ENCODE measurements at places on chromosomes 13 and 19.

DNA sequence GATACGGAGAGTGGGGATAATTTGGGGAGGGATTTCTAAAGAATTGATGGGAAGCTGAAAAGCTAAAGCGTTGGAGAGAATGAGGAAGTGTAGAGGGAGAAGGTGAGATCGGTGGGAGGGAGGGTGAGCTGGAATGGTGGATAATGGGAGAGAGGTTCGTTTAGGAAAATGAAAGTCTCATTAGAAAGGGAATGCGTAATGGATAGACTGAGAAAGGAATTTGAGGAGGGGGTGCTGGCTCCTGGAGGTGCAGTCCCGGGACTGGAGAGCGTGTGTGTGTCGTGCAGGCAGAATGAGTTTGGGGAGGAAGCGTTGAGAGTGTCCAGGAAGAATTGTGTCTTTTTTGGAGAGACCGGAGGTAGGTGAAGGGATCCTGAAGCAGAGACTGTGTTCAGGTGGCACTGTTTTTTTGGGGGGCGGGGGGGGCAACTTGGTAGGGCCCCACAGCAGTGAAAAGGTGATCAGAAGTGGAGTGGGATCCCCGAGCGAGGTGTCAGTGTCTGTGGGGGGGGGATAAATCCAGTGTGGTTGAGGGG is 1.4 kb downstream of the ACTN4 start:
- H3K4me3 ChIP-seq = peak overlapping the region; percentile 87
- H3K27me3 ChIP-seq = peaks cover 62% of the 10 kb centered on the region
- no peaks in the 10 kb centered on the region for H3K36me3 ChIP-seq

- DNase-seq = peak; percentile 46
- peak overlapping the region; percentile 77 for H3K27ac ChIP-seq
- no peaks in the 10 kb centered on the region for H3K27me3 ChIP-seq
- peaks cover 33% of the 10 kb centered on the region for H3K4me1 ChIP-seq
- peaks cover 7% of the 10 kb centered on the region for H3K36me3 ChIP-seq
- H3K4me3 ChIP-seq = peak overlapping the region; percentile 48
Measured at GRCh38 chr19:46954993-46955812, 64.4 kb upstream of the NPAS1 start.

GRCh38 chr19:28501976-28502375 is 711.0 kb downstream of the UQCRFS1 start:
- peak; percentile 54 for DNase-seq
- H3K27ac ChIP-seq = peak overlapping the region; percentile 92
- H3K4me1 ChIP-seq = peaks cover 46% of the 10 kb centered on the region
- H3K4me3 ChIP-seq = no peak overlapping the region

GRCh38 chr19:16569609-16570320 is 2.5 kb downstream of the SLC35E1 start:
- H3K4me3 ChIP-seq = no peak overlapping the region
- no peaks in the 10 kb centered on the region for H3K27me3 ChIP-seq
- no peak overlapping the region for H3K27ac ChIP-seq
- peaks cover 68% of the 10 kb centered on the region for H3K4me1 ChIP-seq
- peaks cover 22% of the 10 kb centered on the region for H3K36me3 ChIP-seq

GRCh38 chr13:50805805-50806204 is 37.7 kb downstream of the DLEU7 start:
- no peak overlapping the region for H3K27ac ChIP-seq
- H3K4me1 ChIP-seq = peaks cover 10% of the 10 kb centered on the region
- no peaks in the 10 kb centered on the region for H3K36me3 ChIP-seq
- H3K27me3 ChIP-seq = no peaks in the 10 kb centered on the region

GRCh38 chr13:52125547-52125946 is 3.3 kb downstream of the NEK5 start:
- H3K27ac ChIP-seq = no peak overlapping the region
- H3K4me3 ChIP-seq = no peak overlapping the region
- H3K27me3 ChIP-seq = peaks cover 4% of the 10 kb centered on the region
- no peaks in the 10 kb centered on the region for H3K36me3 ChIP-seq
- H3K4me1 ChIP-seq = peaks cover 10% of the 10 kb centered on the region

- H3K4me3 ChIP-seq = peak overlapping the region; percentile 69
- H3K36me3 ChIP-seq = peaks cover 6% of the 10 kb centered on the region
- peak; percentile 90 for DNase-seq
- no peaks in the 10 kb centered on the region for H3K27me3 ChIP-seq
- H3K27ac ChIP-seq = peak overlapping the region; percentile 99
Measured at GRCh38 chr13:32426191-32426989, 1.5 kb downstream of the N4BP2L1 start.

GRCh38 chr19:35099155-35099896 is 16.3 kb upstream of the FXYD3 start:
- no peaks in the 10 kb centered on the region for H3K27me3 ChIP-seq
- DNase-seq = no peak
- H3K4me3 ChIP-seq = no peak overlapping the region
- no peak overlapping the region for H3K27ac ChIP-seq
- no peaks in the 10 kb centered on the region for H3K4me1 ChIP-seq

DNA sequence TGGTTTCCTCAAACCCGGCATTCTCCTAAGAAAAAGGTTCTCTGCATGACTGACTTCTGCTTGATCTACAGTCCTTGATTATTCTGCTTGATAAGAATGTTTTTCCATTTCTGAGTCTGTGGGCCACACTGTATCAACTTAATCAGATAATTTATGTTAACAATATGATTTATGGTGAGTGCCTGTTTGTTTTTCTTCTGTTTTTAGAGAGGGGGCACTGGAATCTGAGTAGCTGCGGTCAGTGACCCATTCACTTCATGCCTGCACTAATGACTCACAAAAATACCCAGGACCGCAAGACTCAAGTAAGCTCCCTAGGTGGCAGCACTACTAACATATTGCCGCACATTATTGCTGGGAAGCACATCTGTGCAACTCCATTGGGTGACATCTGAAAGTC is 542.3 kb upstream of the ATXN8OS start:
- no peaks in the 10 kb centered on the region for H3K36me3 ChIP-seq
- H3K27me3 ChIP-seq = no peaks in the 10 kb centered on the region
- H3K4me1 ChIP-seq = no peaks in the 10 kb centered on the region
- no peak overlapping the region for H3K4me3 ChIP-seq

DNA sequence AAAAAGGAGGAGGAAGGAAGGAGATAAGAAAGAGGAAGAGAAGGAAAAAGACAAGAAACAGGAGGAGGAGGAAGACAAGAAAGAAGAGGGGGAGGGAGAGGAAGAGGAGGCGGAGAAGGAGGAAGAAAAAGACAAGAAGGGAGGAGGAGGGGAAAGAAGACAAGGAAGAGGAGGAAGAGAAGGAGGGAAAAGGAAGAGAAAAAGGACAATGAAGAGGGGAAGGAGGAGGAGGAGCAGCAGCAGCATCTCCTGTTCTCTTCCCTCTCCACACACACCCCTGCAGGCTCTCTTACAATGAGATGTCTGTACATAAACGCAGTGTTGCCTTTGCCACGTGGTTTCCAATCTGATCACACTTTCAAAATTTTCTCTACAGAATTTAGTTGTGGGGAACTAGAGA is 66.6 kb downstream of the RUBCNL start:
- H3K4me3 ChIP-seq = no peak overlapping the region
- no peak for DNase-seq

- DNase-seq = no peak
Measured at GRCh38 chr13:62879071-62879470, 1463.4 kb upstream of the PCDH20 start.

DNA sequence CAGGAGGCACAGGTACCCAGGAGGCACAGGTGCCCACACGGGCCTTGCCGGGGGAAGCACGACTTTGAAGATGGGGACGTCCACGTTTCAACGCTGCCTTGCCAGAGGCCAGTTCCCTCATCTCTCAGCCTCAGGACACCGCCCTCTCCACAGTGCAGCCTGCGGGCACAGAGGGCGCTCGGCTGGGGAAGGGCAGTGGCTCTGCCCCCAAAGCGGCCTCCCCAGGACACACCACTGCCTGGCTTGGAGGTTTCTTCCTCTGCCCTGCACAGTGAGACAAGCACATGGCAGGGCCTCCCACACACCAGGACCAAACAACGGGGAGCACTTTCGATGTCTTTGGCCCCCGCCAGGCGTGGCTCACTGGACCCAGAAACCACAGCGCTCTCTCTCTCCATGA is 73.0 kb downstream of the RASA3 start:
- DNase-seq = no peak
- no peak overlapping the region for H3K4me3 ChIP-seq
- H3K27me3 ChIP-seq = no peaks in the 10 kb centered on the region
- H3K27ac ChIP-seq = no peak overlapping the region
- H3K4me1 ChIP-seq = peaks cover 39% of the 10 kb centered on the region

- no peak overlapping the region for H3K4me3 ChIP-seq
- peak overlapping the region; percentile 97 for H3K27ac ChIP-seq
- no peaks in the 10 kb centered on the region for H3K36me3 ChIP-seq
- H3K4me1 ChIP-seq = peaks cover 56% of the 10 kb centered on the region
Measured at GRCh38 chr13:46296921-46297320, 85.2 kb downstream of the LRRC63 start.

DNA sequence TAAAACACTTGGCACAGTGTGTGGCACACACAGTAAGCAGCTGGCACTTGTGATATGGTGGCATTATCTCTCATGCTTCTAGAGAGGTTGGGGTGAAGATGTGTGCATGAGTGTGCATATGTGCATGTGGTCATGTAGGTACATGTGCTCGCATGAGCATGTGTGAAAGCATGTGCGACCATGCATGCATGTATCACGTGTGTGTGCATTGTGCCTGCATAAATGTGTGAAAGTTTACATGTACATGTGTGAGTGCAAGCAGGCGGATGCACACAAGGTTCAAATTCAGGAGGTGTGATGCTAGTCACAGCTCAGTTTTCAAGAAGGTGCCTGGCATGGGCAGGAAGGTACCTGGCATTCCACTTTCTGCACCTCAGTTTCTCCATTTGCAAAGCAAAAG is 59.0 kb upstream of the UQCRFS1 start:
- H3K36me3 ChIP-seq = no peaks in the 10 kb centered on the region
- no peaks in the 10 kb centered on the region for H3K27me3 ChIP-seq
- no peak overlapping the region for H3K4me3 ChIP-seq
- H3K27ac ChIP-seq = no peak overlapping the region
- H3K4me1 ChIP-seq = no peaks in the 10 kb centered on the region

DNA sequence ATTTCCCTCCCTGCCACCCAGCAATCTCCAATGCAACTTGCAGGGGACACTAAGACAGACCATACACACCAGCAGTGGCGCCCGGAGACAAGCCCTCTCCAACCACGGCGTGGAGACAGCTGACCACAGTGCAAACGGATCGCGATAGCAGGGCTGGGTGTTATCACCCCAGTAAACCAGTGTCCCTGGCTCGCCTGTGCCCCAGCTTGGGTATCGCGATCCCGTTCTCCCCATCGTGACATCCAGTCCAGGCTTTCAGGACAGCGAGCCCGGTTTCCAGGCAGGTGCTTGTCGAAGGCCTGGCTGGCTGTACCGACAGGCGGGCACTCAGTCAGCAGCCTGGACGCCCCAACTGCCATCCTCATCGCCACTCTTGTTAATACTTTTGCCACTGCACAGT is 20.7 kb upstream of the NANOS2 start:
- DNase-seq = no peak
- no peaks in the 10 kb centered on the region for H3K36me3 ChIP-seq
- H3K27ac ChIP-seq = no peak overlapping the region
- no peaks in the 10 kb centered on the region for H3K4me1 ChIP-seq
- H3K27me3 ChIP-seq = peaks cover 21% of the 10 kb centered on the region

DNA sequence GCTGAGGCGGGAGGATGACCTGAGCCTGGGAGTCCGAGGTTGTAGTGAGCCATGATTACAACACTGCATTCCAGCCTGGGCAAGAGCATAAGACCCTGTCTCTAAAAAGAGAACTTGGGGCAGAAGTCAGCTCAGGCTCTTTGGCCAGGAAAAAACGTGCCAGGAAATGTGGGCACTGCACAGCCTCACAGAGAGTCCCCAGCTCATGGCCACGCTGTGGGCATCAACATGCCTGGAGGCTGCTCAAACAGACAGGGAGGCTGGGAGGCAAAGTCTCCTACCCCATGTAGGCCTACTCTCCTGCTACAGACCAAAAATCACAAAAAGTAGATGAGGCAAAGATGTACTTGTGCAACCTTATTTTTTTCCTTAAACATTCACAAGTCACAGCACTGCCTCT is 49.4 kb downstream of the PEPD start:
- DNase-seq = no peak
- H3K27me3 ChIP-seq = no peaks in the 10 kb centered on the region
- no peaks in the 10 kb centered on the region for H3K4me1 ChIP-seq
- no peak overlapping the region for H3K4me3 ChIP-seq

DNA sequence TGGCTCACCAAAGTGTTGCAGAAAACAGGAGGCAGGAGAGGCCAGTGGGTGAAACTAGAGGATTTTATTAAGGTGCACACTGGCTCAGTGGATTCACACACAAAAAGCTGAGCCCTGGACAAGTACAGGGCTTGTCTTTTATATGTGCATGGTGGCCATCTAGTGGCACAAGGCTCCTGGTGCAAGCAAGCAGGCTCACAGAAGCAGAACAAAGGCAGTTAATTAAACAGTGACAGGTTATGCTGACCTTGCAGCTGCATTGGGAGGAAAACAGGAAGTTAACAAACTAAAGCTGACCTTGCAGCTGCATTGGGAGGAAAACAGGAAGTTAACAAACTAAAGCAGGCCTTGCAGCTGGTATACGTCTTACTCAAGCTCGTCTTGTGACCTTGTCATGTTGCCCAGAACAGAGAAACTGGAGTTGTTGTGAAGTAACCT is 65.3 kb upstream of the ZNF681 start:
- H3K27me3 ChIP-seq = no peaks in the 10 kb centered on the region
- H3K36me3 ChIP-seq = no peaks in the 10 kb centered on the region
- H3K4me3 ChIP-seq = no peak overlapping the region
- no peak overlapping the region for H3K27ac ChIP-seq

GRCh38 chr13:51818781-51819511 is 15.0 kb upstream of the DHRS12 start:
- H3K27ac ChIP-seq = no peak overlapping the region
- no peak for DNase-seq
- H3K36me3 ChIP-seq = no peaks in the 10 kb centered on the region
- H3K4me3 ChIP-seq = no peak overlapping the region
- H3K4me1 ChIP-seq = peaks cover 58% of the 10 kb centered on the region

- no peaks in the 10 kb centered on the region for H3K4me1 ChIP-seq
- H3K27ac ChIP-seq = no peak overlapping the region
- H3K4me3 ChIP-seq = no peak overlapping the region
- no peaks in the 10 kb centered on the region for H3K36me3 ChIP-seq
- DNase-seq = no peak
Measured at GRCh38 chr19:54481326-54481930, 8.3 kb upstream of the CDC42EP5 start.

GRCh38 chr13:95833719-95834118 is 156.8 kb downstream of the DNAJC3 start:
- H3K36me3 ChIP-seq = no peaks in the 10 kb centered on the region
- no peak overlapping the region for H3K4me3 ChIP-seq
- H3K4me1 ChIP-seq = no peaks in the 10 kb centered on the region
- no peak overlapping the region for H3K27ac ChIP-seq

DNA sequence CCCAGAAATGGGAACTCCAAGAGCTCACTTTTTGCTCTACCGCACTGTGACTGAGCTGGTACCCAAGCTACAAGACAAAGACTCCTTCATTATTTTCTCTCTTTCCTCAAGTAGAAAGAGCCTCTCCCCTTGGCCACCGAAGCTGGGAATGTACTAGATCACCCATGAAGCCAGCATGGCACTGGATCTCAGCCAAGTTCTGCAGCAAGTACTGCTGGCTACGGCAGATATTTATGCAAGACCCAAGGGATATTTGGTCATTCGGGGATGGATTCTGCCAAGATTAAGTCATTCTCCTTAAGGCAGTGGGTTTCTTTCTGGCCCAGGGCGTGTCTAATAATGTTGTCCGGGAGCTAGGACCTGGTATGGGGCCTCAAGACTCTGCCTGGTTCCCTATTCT is 633.5 kb downstream of the SLITRK1 start:
- DNase-seq = no peak
- no peaks in the 10 kb centered on the region for H3K4me1 ChIP-seq
- no peaks in the 10 kb centered on the region for H3K36me3 ChIP-seq
- H3K4me3 ChIP-seq = no peak overlapping the region
- no peak overlapping the region for H3K27ac ChIP-seq
- H3K27me3 ChIP-seq = no peaks in the 10 kb centered on the region
